ENCODE measurements at places on chromosomes 12 and 14.
A peak's percentile ranks its signal among the peaks of the same experiment; 100 is the strongest.

- DNase-seq = no peak
Measured at GRCh38 chr12:70317781-70318180, 48.3 kb upstream of the KCNMB4 start.

DNA sequence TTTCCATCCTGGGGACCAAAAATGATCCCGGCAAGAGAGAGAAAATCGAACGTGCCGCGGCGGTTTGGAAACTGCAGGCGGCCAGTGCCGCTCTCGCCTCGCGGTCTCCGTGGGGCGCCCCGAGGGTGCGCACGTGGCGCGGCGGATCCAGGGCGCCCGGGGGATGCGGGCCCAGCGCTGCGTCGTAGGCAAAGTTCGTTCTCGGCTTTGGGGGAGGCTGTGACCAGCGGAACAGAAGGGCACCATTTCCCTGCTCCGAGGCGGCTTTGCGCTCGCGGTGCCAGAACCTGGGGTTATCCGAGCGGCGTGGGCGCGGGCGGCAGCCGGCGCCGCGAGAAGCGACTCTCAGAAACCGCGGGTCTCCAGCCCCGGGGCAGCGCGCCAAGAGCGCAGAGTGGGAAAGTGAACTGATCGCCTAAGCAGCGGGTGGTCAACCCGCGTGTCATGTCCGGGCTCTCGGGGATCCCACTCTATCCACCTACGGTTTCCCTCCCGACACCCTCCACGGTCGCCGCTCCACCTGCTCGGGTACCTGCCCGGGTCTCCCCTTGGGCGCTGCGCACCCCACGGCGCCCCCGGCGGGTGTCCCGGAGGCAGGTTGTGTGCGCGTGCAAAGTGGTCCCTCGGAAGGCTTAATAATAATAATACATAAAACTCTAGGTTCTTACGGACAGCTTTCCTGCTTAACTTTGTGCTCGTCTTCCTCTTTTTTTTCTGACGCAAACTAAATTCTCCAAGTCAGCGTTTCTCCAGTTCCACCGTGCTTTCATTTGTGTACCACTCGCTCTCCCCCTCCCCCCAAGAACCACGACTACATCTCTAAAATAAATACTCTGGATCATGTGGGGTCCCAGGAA lies 1.2 kb downstream of the ESRRB start:
- no peak for DNase-seq

GRCh38 chr14:50531595-50532501 lies 521 bp downstream of the MAP4K5 start:
- no peak for DNase-seq

DNA sequence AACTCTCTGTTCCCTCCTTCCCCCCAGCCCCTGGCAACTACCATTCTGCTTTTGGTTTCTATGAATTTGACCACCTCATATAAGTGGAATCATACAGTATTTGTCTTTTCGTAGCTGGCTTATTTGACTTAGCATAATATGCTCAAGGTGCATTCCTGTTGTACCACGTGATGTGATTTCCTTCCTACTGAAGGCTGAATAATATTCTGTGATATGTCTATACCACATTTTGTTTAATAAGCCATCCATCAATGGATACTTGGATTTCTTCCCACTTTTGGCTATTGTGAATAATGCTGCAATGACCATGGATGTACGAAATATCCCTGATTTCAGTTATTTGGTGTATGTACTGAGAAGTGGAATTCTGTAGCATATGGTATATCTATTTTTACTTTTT lies 16.3 kb downstream of the NDUFA9 start:
- no peak for DNase-seq

DNA sequence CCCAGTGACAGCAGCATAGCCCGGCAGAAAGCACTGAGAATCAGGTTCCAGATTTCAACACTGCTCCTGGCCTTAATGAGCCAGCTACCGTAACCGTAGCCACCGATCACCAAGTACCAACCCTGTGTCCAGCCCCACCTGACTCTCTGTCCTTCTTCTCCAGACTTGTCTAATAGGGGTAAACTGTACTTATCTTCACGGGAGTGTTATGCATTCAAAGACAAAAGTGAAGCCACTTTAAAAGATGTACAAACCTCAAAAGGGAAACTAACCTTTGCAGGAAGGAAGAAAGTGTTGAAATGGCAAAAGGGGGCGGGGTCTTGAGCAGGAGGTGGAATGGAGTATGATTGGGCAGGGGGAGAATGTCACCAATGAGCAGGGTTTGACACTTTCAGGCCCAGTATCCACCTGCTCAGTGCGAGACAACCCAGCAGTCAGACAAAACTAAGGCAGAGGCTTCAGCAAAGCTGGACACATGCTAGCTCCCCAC lies 226.1 kb downstream of the CHST11 start:
- no peak for DNase-seq

DNA sequence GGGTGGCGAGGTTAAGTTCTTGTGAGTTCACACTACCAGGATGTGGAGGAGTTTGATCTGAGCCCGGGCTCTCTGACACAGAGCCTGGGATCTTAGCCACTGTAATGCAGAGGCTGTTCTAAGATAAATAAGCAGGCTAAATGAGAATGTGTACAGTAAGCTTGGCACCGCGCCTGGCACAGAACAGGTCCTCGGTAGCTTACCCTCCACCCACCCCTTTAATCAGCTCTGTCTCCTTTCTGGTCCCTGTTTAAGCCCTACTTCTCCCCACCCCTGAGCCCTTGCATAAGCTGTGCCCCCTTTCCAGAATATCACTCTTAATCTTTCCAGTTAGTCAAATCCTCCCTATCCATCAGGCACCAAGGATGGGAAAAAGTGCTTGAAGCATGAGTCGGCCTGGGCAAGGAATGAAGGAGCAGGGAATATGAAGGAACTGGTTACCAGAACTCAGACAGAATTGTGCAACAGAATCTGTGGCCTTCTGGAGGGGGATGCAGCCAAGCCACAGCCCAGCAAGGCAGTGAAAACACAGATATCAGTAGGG lies 32.8 kb upstream of the CMKLR1 start:
- DNase-seq = no peak

GRCh38 chr14:29663281-29663801 lies 264.3 kb downstream of the PRKD1 start:
- no peak for DNase-seq

GRCh38 chr12:69275471-69275891 lies 36.1 kb downstream of the CPSF6 start:
- no peak for DNase-seq

DNA sequence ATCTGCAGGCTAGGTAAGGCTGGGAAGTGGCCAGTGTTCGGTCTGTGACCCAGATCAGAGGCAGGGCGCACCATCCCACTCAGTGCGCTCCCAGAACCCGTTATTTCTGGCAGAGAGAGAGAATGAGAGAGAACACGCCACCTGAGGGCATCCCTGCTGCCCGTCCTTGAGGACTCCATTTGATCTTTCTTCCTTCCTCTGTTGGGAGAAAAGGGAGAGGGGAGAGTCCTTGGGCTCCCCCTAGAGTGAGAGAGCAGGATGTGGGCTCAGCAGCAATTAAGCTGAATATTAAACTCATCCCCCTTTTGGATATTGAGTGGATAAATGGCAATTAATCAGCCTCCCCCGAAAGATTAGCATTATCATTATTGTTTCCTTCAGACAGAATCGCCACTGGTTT lies 70.6 kb downstream of the IFT43 start:
- no peak for DNase-seq

GRCh38 chr14:75054421-75054820 lies 3.2 kb upstream of the MLH3 start:
- no peak for DNase-seq

GRCh38 chr14:73236157-73236556 lies 1.1 kb upstream of the PAPLN start:
- no peak for DNase-seq

GRCh38 chr12:12804011-12804410 lies 9.1 kb upstream of the DDX47 start:
- DNase-seq = no peak

DNA sequence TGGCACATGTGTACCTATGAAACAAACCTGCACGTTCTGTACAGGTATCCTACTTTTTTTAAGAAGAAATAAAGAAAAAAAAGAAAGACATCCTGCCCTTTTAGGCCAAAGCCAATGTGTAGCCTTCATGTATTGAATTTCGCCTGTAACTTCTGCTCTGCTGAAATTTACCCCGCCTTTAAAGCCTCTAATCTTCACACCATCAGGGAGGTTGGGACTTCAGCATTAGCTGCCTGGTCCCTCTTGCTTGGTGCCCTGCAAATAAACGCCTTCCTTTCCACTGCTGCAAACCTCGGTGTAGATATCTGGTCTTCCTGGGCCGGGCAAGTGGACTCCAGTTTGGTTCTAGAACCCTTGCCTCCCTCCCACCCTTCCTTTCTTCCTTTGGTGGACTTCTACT lies 2.6 kb upstream of the KRT71 start:
- DNase-seq = no peak

GRCh38 chr14:90720832-90721231 lies 95.4 kb downstream of the TTC7B start:
- no peak for DNase-seq

- no peak for DNase-seq
Measured at GRCh38 chr12:75525263-75525662, 13.9 kb upstream of the KRR1 start.

DNA sequence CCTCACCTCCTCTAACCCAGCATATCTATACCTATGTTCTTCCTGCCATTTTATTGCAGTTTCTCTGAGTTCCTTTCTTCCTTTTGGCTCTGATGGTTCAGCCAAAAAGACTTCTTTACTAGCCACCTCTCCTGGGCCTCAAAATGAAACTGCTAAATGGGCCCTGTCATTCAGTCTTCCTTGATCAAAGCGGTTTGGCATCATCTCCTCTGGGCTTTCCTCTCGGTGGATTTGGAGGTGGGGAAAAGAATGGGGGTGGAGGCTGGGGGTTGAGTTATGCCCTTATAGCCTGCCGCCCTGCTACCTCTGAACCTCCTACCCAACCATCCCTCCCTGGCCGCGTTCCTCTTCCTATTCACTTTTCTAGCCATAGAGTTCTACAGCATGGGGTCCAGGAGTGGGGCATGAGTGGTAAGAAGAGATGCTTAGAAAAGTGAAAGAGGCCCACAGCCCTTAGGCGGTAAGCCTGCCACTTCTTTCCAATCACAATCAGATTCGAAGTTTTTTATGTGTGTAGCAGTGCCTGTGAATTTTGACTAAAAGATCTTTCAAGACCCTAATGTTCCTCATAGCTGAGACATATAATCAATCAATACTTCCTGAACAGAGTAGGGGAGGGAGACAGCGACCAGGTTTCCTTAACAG lies 2.5 kb downstream of the AJUBA start:
- DNase-seq = no peak

- no peak for DNase-seq
Measured at GRCh38 chr14:53218161-53218560, 65.0 kb upstream of the DDHD1 start.

DNA sequence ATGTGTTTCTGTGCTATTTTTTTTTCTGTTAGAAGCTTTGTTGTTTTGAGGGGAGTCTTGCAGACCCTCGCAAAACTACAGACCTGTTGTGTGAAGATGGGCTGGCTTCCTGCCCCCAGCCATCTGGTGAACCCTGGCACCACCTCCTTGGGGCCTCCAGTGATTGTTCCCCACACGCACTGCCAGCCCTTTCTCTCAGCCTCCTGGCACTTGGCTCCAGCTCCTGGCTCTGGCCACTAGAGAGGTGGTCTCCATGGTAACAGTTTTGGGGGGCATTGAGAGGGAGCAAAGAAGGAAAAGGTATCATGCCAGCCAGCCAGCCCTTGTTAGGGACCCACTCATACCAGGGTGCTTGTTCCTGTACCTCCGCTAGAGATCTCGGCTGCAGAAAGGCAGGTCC lies 176.4 kb upstream of the RPH3A start:
- no peak for DNase-seq

DNA sequence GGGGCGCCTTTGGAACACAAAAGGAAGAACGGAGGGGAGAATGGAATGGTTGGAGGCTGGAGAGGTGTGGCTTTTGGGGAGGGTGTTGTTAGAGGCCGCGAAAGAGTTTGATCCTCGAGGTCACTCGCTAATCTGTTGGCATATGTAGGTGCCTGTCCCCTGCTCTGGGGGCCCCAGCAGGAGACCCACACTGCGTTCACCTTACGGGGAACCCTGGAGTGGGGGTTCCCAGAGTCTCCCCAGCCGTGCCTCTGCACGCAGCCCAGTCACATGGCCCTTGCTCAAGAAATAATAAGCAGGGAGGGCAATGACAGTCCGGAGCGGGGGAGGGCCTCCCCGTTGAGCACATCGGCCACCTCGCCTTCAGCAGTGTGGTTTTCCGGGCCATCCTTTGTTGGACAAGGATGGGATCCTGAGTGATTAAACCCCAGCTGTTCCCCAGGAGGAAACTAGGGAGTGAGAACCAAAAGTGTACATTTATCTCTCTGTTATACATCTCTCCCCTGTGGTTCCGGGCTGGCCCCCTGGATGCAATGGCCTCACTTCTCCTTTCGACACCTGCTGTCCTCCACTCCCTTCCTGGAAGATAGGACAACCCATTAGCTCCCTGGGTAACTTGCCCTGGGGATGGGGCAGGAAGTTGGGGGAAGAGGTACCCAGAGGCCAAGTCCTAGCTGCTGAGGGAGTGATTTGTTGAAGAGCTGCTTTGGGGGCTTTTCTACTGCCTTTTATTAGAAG lies 1.3 kb downstream of the PLEKHG3 start:
- DNase-seq = no peak

GRCh38 chr12:4269279-4269991 lies 4.1 kb upstream of the CCND2 start:
- DNase-seq = peak; percentile 73

DNA sequence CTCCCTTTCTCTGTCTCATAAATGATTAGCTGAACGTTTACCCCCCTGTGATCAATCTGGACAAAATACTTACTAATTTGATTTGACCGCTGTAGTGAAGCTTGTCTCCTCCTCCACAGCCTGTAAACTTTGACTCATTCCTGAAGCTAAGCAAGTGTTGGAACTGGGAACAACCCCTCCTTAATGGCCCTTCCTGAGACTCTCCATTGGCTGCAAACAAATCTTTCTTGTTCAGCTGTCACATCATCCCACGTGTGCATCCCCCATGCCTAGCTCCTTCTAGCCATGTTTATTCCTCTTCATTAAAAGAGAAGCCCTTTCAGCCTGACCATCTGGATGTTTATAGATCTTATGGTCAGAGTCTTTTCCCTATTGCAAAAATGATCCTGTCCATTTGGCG lies 281.2 kb downstream of the RGS6 start:
- DNase-seq = no peak

- no peak for DNase-seq
Measured at GRCh38 chr12:33052141-33053051, 155.8 kb upstream of the PKP2 start.

Data from CMK (cell line).